ENCODE measurements at places on chromosomes 11 and 22.

DNA sequence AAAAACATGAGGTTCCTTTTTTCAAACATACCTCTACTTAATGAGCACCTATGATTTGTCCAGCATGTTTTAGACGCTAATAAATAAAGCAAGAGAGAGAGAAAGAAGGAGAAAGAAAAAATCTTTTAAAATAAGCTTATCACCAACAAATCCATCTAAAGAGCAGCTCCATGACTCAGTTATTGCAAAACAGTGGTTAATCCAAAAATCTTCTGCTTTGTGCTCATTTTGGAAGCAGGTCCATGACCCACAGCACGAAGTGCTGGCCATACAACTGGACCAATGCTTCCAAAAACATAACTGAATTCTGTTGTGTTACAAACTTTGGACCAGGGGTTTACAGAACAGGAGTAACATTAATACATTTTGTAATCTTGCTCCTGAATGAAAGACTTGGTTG is 696.6 kb downstream of the KCNA4 start:
- no peak for DNase-seq

DNA sequence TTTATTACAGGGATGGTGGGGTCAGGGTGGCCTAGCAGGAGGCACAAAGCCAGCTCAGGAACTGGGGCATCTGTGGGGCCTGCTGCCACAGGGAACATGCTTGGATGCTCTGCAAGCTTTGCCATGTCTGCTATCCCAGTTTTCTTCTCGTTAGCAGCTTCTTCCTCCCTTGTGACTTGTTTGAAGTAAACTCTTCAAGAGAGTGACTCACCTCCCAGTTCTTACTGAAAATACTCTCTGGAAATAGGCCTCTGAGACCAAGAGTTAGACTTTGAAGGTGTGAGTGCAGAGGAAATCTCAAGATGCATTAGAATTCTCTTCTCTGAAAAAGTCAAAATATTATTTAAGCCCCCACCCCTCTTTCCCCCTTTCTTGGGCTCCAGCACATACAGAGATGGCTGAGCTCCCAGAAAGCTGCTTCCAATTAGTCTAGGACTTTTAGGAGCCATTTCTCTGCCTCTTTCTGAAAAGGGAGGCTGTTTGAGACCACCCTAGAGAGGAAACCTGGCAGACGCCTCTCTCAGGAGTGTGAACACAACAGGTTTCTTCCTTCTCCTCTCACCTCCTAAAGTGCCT is 15.1 kb downstream of the CWC15 start:
- DNase-seq = no peak

- DNase-seq = peak; percentile 18
Measured at GRCh38 chr11:36304351-36304750, 8.3 kb downstream of the PRR5L start.

GRCh38 chr11:82796998-82797961 is 63.6 kb upstream of the FAM181B start:
- no peak for DNase-seq

DNA sequence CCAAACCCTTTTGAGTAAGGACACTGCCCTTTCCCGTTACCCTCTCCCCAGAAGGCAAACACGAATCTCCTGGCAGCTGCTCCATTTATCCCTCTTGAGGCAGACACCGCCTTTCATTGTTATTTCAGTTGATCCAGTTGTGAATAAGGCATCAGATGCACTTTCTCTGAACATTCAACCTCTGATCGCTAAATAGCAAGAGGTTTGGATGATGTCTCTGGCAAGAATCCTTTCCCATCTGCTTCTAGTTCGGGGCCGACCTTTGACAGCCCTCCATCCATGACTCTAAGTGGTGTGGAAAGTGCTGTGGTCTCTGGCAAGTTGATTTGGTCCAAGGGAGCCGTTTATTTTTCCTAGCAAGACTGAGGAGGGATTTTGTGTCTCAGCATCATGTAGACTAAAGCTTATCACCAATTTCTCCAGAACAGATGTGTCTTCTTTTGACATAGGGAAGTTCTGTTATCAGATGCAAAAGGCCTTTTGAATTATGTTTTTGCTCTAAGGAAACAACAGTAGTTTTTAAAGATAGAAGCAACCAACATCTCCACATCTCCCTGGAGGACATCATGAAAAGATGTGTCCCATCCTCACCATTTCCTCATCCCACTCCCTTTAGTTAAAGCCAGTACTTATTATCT is 123.6 kb downstream of the CCDC34 start:
- DNase-seq = no peak

DNA sequence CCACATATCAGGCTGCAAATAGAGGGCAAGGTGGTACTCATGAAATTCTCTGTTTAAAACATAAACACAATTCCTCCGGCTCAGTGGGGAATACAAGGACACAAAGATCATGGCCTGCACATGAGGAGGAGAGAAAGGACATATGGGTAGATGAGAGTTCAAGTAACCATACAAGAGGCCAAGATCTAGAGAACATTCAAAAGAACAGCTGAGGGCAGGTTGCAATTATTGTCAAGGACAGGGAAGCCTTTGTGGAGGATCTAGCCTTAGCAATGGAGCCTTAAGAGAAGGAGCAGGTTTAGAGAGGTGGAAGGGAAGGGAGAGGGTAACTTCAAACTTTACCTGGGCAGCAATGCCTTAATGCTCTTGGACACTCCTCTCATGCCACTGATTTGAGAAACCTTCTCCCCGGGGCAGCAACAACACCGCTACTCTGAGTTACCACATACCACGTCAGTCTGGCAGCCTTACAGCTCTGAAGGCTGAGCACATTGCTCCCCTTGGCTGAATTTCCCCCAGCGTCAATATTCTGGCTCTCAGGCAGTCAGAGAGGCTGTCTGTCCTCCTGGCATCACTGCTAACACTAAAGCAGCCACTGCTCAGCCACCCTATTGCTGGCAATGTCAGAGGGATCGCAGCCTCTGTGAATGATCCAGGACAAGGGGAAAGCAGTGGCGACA is 55.5 kb downstream of the CLPB start:
- DNase-seq = no peak

DNA sequence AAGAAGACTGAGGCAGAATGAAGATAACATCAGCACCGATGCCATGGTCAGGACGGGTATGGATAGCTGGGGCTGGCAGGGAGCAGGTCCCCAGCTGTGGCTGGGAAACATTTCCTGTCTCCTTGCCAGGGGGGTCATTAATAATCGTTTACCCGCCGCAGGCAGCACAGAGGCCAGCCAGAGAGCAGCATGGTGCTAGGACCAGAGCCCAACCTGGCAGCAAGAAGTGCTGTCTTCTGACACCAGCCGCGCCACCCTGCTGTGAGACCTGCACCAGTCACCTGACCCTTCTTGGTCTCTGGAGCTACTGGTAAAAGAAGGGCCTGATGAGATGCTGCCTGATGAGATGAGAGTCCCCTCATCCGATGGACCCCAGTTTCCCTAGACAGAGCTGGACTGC is 36.3 kb downstream of the PDE2A start:
- no peak for DNase-seq

DNA sequence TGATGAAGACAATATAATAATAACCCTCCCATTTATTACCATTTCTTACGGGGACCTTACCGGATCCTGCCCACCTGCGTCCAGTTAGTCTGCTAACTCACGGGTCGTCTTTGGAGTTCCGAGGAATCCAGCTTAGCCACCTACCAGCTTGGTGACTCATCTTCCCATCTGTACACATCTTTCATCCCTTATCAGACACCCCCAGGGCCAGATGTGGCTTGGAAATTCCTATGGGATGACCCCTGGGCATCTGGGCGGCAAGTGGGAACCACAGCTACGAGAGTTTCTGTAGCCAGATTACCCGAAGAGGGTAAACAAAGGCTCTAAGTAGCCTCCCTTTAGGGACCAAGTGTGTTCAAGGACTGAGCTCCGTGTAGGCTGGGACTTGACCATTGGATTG is 12.8 kb upstream of the PRR5 start:
- no peak for DNase-seq

GRCh38 chr22:45318168-45318557 is 8.4 kb downstream of the FAM118A start:
- DNase-seq = peak; percentile 76

DNA sequence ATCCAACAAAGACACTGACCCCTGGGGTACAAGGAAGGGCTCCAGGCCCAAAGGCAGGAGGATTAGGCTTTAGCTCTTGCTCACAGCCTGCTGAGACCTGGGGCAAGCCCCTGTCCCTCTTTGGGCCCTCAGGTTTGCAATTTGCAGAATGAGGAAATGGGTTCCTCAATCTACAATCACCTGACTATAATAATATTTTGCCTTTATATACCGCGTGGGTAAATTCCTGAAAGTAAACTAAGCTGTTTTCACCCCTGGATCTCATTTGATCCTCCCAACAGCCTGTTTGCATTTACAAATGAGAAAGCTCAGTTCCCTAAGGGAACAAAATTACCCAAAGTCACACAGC is 797 bp downstream of the STARD10 start:
- DNase-seq = no peak

GRCh38 chr11:41113160-41113559 is 346.3 kb downstream of the LRRC4C start:
- DNase-seq = no peak

- DNase-seq = no peak
Measured at GRCh38 chr11:116840224-116840745, 2.9 kb upstream of the APOA1 start.

DNA sequence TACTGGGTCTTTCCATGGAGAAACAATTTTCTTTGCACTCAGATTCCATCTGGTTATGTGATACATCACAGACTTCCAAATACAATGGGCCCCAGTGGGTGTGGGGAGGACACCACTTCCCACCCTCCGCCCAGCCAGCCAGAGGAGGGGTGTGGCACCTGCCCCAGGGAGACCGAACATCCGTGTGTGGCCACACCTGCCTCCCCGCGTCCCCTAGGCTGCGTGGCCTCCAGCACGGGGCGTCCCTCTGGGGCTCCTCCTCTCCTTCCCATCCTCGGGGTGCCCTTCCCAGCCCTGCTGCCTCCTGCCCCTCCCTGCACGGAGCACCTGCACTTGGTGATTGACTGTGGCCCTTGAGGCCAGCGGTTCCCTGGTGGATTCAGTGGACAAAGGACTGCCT is 49.1 kb downstream of the CERK start:
- no peak for DNase-seq

DNA sequence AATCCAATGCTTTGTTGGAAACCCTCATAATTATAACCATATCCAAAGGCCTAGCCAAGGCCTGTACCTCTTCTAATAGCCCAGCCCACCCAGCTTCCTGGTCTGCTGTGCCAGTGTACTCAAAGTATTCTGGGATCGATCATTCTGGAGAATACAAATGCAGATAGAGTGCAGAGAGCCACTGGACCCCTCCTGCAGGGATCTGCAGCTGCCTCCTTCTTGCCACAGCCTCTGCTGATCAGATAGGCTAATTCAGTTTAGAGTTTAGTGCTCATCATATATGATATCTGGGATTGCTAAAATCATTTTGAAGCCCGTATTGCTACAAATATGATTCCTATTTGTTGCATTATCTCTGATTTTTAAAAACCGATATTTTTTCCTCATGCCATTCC is 17.5 kb downstream of the CASP5 start:
- no peak for DNase-seq

DNA sequence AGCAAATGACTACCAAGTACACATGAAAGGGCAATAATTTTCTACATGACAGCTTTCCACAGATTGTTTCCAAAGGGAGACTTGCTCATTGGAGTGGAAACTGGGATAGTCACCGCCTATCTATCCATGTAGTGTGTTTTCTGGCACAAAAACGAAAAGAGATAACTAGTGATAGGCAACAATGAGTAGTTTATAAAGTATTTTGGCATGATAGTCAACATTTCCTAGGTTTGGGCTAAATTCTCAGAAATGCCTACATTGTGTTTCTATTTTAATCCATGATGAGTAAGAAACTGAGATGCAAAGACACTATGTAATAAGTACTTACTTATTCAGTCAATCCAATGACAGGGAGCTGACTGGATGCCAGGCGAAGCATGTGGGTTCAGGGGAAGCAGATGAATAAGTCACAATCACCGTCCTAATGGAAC is 1129.1 kb downstream of the DLG2 start:
- no peak for DNase-seq

DNA sequence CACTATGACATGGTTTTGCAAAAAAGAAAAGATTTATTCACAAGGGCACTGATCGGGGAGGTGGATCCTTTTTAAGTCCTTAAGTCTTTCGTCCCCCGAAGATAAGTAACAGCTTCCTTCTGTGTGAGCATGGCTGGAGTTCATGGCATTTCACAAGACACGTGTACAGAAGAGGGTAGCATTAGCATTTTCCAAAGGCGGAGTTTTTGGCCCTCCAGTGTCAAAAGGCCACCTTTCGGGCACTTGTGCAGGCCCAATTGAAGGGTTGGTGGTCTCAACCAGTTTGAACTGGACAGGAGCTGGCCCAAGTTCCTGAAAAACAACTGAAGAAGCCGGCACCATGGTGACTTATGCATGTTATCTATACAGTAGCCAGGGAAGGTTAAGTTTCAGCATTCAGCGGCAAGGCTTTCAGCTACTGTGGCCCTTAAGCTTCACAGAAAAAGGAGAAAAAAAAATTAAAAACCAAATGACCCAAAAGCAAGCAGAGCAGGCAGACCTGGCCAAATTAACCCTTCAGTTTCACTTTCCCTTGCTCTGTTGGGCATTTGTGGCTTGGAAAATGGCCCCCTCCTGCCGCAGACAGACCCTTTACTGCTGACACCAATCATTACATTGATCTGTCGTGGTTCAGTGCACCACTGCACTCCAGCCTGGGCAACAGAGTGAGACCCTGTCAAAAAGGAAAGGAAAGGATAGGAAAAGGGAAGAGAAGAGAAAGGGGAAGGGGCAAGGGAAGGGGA is 18.7 kb downstream of the ZNF74 start:
- DNase-seq = no peak

DNA sequence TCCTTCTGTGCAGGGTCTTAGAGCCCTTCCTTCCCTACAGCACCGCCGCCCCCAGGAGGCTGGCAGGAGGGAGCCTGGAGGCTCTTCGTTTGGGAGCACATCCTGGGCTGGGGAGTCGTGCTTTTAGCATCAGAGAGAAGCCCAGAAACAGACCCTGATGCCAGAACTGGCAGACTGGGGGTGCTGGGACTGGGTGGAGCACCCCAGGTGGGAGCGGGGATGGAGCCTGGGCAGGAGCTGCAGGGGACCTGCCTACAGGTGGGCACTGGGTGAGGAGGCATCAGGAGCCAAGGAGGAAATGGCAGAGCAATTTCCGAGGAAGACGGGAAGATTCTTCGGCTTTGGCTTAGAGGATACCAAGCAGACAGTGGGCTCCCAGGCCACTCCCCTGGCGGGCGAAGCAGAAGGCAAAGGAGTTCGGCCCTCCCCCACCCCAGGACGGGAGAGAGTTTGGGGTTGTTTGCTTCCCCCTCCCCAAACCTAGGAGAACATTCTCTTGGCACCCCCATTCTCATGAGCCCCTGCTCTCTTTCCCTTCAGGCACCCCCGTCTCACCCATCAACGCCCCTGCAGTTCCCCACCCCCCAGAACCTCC is 1.1 kb downstream of the SYT7 start:
- DNase-seq = no peak
